ENCODE measurements at places on chromosomes 13 and 19.

- DNase-seq = no peak
Observed at GRCh38 chr13:22271903-22272302, 601.0 kb downstream of the FGF9 start.

DNA sequence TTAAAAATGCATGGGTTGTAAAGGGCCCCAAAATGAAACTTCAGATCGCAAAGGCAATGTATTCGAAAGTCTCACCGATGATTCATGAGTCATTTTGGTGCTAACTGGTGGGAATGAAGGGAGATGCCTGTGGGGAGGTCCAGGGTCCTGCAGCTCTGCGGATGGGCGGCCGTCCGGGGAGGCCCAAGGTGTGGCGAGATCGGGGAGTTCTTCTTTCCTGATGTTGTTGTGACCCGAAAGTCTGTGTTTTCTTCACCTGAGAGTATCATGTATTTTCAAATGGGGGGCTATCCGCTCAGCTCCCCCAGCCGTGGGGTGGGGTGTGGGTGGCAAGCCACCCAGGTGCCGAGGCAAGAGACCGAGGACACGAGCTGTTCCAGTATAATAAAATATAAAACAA, 36.5 kb downstream of the TFDP1 start:
- DNase-seq = no peak

GRCh38 chr13:73335210-73335609, 276.4 kb downstream of the KLF5 start:
- DNase-seq = no peak

- DNase-seq = no peak
Observed at GRCh38 chr13:80374444-80374843, 33.5 kb upstream of the SPRY2 start.

GRCh38 chr19:7007859-7008258, 13.4 kb downstream of the MBD3L2B start:
- no peak for DNase-seq

DNA sequence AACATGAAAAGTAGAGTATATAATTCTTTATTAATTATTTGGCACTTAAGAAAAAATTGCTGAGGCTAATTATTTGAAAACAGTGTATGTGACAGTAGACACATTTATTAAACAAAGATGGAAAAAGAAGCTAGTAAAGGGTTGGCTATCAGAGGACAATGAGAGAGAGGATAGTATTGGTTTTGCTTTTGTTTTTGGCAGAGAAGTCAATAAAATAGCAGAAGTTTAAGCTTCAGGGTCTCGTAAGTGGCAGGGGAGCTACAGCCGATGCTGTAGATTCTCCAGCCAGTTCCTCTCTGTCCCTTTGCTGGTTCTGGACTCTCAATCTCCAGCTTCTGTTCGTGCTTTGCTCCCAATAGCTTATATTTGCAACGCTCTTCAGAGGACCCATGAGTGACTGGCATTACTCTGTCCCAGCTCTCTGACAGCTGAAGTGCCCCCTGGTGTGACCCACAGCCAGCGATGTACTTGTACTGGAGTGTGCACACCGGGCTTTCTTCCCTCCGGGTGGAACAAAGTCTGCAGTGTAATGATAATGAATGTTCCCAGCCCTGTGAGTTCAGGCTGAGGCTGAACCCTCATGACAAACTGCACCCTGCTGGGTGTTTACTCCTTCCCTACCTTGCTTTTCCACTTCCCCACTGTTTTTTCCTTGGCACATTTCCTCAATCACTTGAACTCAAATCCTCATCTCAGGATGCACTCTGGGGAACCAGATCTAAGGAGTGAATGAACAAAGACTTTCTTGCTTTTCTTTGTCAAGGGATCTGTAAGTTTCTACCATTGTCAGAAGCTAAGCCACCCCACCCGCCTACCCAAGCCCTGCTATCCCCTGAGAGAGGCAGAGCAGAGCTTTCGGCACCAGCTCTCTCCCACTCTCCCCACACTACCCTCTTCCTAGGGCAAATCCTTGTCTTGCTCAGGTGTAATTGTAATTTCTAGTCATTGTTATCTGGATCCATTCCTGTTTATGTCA, 254.8 kb downstream of the LHFPL6 start:
- DNase-seq = no peak

GRCh38 chr19:13060964-13061927, 41.4 kb downstream of the LYL1 start:
- peak; percentile 17 for DNase-seq

GRCh38 chr13:98253526-98253925, 76.5 kb upstream of the RNF113B start:
- no peak for DNase-seq

- no peak for DNase-seq
Observed at GRCh38 chr13:29914581-29914980, 64.2 kb upstream of the UBL3 start.

- peak; percentile 12 for DNase-seq
Observed at GRCh38 chr13:23433171-23434153, at the start of gene SACS. Gene SACS (minus strand): TSS chr13:23433702. CDS start chr13:23411239, 22,463 bp downstream.

- no peak for DNase-seq
Observed at GRCh38 chr13:40232311-40233040, 434.0 kb downstream of the FOXO1 start.

GRCh38 chr19:19997656-19998268, 41.5 kb downstream of the ZNF682 start:
- DNase-seq = no peak

DNA sequence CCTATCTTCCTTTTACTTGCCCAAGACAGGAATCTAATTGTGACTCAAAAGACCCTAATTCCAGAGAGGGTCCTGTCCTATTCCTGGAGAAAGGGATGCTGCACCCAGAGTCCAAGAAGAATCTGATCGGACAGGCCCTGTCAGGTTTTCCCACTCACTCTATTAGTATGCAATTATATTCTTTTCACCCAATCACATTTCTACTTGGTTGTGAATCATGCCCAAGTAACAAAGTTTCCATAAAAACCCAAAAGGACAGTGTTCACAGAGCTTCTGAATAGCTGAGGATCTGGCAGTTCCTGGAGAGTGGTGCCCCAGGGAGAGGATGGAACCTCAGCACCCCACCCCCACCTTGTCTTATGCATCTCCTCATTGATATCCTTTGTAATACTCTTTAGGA, 135.3 kb upstream of the SLITRK5 start:
- DNase-seq = no peak

GRCh38 chr13:44807449-44808034, 181.7 kb downstream of the NUFIP1 start:
- no peak for DNase-seq

- no peak for DNase-seq
Observed at GRCh38 chr19:17953869-17954268, 13.0 kb upstream of the KCNN1 start.

GRCh38 chr19:4374498-4375163, 25.7 kb downstream of the SH3GL1 start:
- DNase-seq = peak; percentile 44

GRCh38 chr13:46184277-46184699, 2.3 kb upstream of the LCP1 start:
- no peak for DNase-seq

- DNase-seq = no peak
Observed at GRCh38 chr19:40192758-40193586, 1.7 kb downstream of the MAP3K10 start.

- DNase-seq = no peak
Observed at GRCh38 chr19:51131780-51132680, 7.3 kb downstream of the SIGLEC9 start.

DNA sequence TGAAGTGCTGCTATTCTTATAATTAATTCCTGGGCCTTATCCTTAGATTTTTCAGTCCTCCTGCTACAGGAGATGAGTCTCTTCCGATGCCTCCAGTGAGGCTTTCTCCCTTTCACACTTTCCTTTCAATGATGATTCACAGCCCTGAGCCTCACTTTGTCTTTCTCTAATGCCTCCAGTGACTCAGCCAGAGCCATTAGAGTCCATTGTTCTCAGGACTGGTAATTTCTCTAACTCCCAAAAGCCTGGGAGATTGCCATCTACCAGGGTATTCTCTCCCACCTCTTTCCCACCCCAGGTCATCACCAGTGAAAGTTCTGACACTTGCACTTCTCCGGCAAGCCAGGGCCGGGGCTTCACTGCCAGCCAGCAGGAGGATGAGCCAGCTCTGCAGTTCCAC, 49.6 kb upstream of the ARGLU1 start:
- DNase-seq = no peak

DNA sequence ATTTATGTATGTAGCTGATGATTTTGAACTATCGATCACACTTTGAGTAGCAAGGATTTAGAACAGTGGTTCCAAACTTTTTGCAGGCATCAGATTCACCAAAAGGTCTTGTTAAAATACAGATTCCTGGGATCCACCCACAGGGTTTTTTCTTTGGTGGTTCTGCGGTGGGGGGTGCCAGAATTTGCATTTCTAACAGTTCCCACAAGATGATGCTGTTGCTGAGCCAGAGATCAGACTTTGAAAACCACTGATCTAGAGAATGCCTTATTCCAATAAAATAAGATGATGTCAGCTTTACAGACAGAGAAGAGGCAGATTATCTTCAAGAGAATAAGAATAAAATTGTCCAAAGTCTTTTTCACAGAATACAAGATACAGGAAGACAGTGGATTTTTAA, 80.9 kb upstream of the SHISA2 start:
- DNase-seq = no peak

DNA sequence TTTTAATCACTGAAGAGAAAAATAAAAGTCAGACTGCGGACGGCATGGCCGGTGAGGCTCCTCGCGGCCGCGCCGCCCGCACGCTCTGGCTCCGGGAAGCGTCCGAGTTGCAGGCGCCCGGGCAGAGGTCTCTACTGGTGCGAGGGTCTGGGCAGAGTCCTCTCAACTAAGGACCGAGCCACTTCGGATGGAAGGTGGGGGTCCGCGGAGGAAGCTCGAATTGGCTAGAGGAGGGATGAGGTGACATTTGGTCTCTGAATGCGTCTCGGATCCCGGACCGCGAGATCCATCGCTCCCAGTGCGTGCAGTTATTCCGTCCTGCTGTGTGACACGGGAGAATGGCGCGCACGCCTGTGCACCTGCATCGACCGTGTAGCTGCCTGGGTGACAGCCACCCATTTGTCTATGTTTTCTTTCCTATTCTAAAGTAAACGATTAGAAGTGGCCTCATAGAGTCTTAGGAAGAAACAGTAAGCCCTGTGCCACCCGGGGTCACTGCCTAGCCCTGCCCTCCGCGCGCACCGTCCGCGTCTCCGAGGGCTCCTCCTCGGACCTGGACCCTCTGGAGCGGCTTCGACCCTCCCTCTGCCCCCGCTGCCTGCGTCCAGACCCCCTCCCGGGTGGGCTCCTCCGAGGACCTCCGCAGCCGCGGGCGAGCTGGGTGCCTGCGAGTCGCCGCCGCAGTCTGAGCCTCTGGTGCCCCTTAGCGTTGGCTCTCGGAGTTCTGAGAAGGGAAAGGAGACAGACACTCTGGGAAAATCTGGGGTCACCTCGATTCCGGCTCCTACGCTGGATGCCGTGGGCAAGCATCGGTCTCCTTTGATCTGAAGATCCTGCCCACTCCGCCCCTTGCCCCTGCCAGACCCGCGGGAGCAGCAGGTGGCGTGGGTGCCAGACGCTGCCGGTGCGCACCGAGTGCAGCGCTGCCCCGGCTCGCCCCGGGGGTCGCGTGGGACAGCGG, 347.4 kb downstream of the LIG4 start:
- no peak for DNase-seq

DNA sequence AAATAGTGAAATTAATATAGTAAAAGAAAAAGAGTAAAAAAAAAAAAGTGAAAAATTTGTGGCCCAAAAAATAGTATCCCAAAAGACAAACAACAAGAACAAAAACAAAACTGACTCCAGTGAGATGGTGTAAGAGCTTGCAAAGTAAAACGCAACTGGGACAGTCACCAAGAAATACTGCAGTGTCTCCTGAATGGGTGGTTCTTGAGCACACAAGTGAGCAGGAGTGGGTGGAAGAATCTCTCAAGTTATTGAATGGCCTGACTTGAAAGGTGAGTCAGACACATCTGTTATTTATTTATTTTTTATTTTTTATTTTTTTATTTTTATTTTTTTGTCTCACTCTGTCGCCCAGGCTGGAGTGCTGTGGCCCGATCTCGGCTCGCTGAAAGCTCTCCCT, 1.9 kb downstream of the ZNF493 start:
- no peak for DNase-seq
